ENCODE measurements at places on chromosomes 5 and 9.

DNA sequence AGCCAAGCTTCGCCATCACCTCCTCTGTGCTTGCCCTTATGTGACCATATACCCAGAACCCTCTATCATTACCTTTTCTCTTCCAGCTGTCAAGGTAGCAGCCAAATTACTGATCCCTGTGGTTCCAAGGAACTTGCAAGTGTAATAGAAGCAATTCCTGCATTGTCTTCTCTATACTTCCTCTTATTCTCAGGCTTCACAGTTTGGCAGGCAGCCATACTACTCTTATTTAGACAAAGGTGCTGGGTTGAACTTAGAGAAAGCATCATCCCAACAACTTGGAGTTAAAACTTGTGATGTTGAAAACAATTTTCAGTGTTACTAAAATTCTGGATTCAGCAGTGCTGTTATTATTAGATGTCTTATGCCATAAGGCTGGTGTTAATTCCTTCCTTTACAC, 93.2 kb downstream of the NLN start:
- no peak for DNase-seq

- DNase-seq = no peak
These were observed 651.0 kb downstream of the NR2F1-AS1 start for GRCh38 chr5:92930057-92930456.

GRCh38 chr5:72302171-72302570, 17.9 kb downstream of the MRPS27 start:
- DNase-seq = no peak

DNA sequence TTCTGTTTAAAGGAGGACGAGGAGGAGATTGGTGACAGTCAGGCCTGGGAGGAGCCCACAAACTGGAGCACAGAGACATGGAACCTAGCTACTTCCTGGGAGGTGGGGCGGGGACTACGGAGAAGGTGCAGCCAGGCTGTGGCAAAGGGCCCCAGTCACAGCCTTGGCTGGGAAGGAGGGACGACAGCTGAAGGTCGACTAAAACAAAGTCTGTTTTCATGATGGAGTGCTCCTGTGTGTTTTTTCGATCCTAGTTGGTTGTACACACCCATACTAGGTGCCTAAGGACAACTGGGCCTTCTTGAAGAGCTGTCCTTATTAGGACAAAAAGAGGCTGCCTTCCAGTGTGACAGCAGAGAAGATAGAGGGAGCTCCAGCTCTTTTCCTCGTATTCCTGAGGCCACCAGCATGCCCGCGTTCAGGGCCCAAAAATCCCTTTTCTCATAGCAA, 2.9 kb downstream of the CCDC107 start:
- DNase-seq = no peak

GRCh38 chr9:77946969-77947620, 84.5 kb downstream of the GNAQ start:
- no peak for DNase-seq

- no peak for DNase-seq
These were observed 172.8 kb downstream of the COL23A1 start for GRCh38 chr5:178417391-178417811.

DNA sequence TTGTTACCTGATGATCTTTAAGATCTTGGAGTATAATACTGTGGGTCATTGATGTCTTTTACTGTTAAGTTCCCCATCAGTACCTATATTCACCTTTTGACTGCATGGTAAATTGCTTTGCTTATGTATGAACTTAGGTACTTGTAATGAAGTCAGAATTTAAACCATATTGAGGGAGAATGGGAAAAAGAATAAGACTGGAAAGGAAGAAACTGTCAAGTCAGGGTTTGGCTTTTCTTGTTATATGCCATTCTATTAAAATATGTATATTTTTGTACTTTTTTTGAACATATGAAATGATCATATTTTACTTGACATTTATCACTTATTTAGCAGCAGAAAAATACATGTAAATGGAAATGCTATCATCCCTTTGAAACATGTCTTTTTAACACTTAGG, 58.6 kb downstream of the KIAA1958 start:
- no peak for DNase-seq

DNA sequence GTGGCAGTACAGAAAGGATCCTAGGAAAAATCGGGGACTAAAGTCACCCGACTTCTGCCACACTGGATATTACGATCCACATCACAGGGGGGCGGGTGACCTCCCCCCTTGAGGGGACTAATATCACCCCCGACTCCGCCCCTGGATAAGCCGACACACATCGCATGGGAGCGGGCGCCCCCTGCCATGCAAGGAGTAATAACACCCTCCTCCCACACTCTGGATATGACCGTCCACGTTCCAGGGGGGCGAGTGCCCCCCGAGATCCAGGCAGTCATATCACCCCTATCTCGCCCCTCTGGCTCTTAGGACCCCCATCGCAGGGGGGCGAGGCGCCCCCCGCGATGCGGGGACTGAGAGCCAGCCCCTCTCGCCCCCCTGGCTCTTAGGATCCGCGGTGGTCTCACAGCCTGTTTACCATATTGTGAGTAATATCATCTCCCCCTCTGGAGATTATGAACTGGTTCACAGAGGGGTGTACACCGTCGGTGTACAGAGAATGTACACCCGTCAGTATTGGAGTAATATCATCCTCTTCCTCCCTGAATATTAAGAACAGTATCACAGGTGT, 423.0 kb downstream of the DIRAS2 start:
- DNase-seq = no peak

DNA sequence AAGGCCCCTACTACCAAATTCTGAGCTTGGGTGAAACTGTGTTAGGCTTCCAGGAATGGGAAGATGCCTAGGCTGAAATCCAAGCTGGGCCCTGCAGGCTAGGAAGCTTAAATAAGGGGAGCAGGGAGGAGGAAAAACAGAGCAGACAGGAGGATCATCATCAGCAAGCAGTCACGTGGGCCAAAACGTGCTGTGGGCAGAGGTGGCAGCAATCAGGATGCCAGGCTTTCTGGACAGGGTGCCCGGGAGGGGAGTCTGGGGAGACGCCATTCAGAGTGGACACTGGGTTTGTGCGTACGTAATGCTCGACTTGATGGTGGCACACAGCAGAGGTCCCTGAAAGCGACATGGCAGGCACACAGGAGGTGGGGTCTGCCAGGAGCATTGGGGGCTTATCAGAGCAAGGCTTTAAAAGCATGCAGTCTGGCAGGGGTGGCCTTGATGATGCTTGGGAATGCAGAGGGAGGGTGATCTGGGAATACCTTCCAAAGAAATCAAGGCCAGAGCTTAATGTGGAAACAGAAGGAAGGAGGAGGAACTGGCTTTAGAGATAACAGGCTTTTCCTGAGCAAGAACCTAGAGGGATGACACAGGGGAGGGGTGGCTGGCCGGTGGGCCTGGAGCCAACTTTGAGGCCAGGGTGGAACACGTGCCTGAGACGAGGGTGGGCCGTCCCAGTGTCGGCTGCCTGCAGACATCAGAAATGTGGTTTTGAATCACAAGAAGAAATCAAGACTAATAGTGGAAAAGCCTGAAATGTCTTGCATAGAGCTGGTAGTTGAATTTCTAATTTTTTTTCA, 212.5 kb downstream of the GADD45G start:
- no peak for DNase-seq

GRCh38 chr5:83015676-83016075, 61.5 kb downstream of the TMEM167A start:
- DNase-seq = no peak

DNA sequence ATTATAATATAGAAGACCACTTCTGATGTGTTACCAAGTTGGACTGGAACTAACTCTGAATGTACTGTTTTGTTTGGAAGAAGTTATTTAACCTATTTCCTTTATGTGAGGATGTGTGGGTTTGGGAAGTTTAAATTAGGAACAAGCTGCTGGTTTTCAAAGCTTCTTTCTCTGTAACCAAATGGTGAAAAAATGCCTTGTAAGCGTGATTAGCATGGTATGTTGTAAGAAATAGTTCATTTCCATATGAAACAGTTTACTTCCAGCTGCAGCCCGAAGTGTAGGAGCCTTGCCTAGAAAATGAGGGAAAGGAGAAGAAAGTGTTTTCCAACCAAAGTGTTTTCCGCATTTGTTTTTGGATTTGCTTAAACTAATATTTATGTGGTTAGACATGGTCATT, 36.0 kb downstream of the TTC1 start:
- DNase-seq = no peak

DNA sequence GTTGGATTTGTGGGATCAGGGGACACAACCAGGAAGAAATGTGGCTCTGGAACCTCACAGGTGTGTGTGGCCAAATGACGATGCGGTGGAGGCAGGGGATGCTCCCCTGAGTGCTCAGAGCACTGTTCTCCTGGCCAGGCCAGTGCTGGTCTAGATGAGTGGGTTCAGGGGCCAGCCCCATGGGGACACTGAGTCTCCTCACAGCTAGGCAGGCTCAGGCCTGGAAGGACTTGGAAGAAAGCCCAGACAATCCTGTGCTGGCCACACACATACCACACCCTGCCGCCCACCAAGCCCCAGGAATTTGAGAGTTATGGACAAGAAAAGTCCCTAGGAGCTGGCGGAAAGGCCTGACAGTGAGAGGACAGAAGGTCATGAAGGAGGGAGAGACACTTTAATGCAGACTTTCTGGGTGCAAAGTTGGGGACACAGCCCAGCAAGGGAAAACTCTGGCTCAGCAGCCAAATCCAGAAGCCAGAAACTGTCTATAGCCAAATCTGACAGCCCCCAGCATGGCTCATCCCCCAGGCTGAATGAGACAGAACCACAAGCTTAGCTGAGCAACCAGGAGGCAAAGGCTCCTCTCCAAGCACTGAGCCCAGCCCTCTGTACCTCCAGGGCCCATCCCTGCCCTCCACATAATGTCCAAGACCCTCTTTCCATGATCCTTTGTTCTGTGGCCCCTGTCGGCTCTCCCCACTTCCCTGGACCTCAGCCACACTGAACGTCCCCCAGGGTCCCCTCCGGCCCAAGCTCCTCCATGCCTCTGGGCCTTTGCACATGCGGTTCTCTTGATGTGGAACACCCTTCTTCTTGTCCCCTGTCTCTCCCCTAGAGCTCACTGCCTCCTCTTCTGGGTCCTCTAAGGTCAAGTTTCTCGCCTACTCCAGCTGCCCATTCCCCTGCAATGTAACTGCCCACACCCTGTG, 22.4 kb downstream of the LHX6 start:
- no peak for DNase-seq

- DNase-seq = no peak
These were observed 73.6 kb upstream of the RPS23 start for GRCh38 chr5:82351754-82352145.

DNA sequence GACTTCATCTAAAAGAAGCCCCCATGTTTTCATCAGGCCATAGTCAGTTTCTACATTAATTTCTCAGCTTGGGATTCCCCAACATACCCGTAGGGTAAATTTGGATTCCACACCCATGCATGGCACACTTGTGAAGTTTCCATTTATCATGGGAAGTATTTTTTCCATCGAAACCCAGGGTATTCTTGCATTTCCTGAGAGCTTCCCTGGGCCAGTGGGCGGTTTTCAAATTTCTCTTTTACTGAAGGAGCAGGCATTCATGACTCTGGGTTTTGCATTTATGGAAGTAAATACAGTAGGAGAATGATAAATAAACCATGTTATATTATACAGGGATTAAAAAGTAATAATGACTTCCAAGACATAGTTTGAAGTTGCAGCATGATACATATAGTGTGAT, 93.0 kb upstream of the MAP3K1 start:
- DNase-seq = no peak

DNA sequence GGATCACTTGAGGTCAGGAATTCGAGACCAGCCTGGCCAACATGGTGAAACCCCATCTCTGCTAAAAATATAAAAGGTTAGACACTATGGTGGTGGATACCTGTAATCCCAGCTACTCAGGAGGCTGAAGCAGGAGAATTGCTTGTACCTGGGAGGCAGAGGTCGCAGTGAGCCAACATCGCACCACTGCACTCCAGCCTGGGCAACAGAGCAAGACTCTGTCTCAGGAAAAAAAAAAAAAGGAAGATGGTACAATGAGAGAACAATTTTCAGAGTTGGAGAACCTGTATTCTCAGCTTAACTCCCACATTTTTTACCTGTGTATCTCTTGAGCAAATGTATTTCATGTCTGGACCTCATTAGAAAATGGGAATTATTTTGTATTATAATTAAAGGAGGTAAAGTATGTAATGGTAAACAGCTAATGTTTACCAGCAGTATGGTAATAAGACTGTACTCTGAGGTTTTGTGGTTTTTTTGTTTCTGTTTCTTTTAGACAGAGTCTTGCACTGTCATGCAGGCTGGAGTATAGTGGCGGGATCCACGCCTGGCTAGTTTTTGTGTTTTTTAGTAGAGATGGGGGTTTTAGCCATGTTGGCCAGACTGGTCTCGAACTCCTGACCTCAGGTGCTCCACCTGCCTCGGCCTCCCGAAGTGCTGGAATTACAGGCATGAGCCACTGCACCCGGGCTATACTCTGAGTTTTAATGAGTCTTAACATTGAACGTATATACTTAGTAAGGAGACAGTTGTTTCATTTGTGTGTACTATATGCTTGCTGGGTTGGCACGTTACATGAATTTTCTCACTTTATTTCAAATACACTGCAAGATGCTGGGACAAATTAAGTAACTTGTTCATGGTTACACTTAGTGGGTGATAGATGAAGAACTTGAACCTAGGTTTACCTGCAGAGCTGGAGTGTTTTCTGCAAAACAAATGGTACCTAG, 16.2 kb downstream of the UHRF2 start:
- no peak for DNase-seq

GRCh38 chr5:31291323-31291854, 97.9 kb downstream of the CDH6 start:
- DNase-seq = no peak

- DNase-seq = no peak
These were observed 54.8 kb downstream of the MRPS27 start for GRCh38 chr5:72265032-72265877.

GRCh38 chr9:124206391-124206790, 51.4 kb upstream of the NEK6 start:
- DNase-seq = no peak

GRCh38 chr5:79484731-79485130, 29.2 kb downstream of the HOMER1 start:
- DNase-seq = no peak

DNA sequence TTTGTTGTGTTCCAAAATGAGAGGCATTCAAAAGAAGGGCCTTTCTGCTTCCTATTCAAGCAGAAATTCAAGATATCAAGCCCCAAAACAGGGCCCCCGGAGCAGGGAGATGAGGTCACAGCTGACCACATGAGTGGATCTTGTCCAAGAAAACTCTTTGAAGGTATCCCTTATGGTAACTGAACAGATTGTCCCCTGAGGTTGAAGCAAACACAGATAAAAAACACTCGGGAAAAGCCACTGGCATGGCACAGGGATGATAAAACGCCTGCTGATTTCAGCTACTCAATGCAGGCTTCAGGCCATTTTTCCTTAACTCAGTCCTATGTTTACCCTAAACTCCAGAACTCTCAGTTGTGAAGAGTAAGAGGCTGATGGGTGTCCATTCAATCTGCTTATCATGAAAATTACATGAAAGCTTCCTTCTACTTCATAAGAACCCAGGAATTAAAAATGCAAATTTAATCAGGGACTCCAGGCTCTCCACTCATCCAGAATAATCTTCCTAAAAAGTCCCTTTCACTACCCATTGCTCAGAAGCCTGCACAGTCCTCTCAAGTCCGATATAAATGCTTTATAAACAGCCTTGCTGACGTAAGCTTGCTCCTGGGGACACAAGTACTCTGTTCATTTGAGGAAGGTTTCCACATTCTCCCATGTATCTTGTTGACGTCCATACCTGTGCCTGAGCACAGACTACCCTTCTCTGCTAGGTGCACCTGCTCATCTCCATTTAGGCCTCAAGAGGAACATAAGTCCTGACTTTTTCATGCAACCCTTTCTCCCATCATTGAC, 35.9 kb upstream of the SLC1A3 start:
- no peak for DNase-seq

GRCh38 chr5:142685418-142686209, at the start of gene FGF1:
TSS of gene FGF1 (minus strand) at chr5:142686090. CDS start at chr5:142614127, 71,963 bp downstream.
- no peak for DNase-seq

GRCh38 chr5:43312076-43312661, 1.0 kb downstream of the HMGCS1 start:
- no peak for DNase-seq

Data from esophagus squamous epithelium (tissue), 5 donors.